ENCODE measurements at places on chromosomes 7 and 10.

DNA sequence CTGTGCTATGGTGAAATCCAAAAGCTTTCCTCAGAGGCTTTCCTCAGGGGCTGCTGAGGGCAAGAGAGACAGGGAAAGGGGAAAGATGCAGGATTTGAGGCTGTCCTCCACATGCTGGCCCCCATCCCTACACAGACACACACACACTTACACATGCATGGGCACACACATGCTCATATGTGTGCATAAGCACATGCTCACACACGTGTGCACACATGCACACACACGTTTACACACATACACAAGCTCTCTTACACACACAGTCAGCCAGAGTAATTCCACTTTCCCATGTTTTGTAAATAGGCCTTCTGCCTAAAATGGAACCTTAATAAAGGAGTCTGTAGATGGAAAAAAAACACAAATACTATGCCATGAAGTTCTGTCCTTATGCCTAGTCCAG, 312.9 kb downstream of the GRID1 start:
- no peak for DNase-seq

GRCh38 chr7:91537260-91538152, 273.3 kb downstream of the FZD1 start:
- DNase-seq = no peak

DNA sequence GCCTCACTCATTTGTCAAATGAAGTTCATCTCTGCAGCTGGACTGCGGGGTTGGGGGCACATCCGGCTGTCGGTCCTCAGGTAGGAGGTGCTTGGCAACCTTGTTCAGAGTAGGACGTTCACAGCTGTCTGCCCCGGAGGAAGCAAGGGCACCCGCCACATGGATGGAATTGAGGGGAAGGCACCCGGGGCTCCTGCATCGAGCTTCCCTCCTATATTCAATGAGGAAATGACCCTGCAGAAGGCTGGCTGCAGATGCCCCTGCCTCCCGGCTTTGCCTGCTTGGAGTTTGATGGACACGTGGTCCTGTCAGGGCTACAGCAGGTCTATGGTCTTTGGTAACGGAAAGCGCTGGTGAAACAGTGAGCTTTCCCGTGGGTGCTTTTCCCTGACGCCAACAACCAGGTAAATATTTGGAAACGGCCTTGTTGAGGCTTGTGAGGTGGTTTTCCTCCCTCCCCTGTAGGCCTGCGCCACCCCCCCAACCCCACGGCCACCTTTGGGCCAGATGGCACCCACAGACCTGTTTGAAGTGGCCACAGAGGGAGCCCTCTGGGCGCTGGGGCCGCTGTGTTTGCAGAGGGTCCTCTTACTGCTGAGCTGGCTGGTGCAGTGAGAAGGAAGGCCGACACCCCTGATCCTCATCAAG, 32.9 kb downstream of the HTRA1 start:
- no peak for DNase-seq

DNA sequence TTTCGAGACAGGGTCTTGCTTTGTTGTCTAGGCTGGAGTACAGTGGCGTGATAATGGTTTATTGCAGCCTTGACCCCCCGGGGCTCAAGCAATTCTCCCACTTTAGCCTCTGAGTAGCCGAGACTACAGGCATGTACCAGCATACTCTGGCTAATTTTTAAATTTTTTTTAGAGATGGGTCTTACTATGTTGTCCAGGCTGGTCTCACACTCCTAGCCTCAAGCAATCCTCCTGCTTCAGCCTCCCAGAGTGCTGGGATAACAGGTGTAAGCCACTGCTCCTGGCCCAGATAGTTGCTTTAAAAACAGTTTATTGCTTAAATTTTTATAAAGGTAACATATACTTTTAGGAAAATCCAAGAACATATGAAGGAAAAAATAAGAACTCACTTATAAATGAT, 26.3 kb downstream of the NEURL1 start:
- no peak for DNase-seq

GRCh38 chr7:134155871-134156270, 28.7 kb downstream of the LRGUK start:
- DNase-seq = no peak

GRCh38 chr10:90988802-90989201, 67.9 kb upstream of the ANKRD1 start:
- no peak for DNase-seq

GRCh38 chr10:124465777-124466488, 4.3 kb downstream of the LHPP start:
- no peak for DNase-seq

DNA sequence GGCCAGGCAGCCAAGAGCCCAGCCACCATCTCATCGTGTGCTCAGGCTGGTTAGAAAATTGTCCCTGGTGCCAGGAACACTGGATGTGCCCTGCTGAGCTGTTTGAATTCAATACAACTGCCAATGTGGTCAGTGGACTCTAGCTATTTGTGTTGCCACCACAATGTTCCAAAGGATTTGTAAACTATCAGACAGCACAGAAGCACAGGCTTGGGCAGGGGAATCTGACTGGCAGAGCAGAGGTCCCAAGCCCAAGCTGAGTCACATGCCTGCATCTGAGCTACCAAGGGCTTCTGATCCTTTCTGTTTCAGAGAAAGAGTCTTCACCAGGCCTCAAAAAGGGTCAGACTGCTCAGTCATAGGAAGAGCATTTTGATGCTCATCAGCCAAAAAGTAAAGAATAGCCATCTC, 232.1 kb upstream of the SEMA3C start:
- no peak for DNase-seq

DNA sequence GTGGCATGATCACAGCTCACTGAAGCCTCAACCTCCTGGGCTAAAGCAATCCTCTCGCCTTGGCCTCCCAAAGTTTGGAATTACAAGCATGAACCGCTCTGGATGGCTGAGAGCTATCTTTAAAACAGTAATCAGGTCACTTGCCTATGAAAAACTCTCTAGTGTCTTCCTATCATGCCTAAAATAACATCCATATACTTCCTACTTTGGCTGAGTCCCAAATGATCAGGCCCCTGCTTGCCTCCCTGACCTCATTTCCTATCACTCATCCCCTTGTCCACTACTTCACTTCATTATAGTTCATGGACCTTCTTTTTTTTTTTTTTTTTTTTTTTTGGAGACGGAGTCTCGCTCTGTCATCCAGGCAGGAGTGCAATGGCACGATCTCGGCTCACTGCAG, 28.0 kb downstream of the SEPTIN7 start:
- no peak for DNase-seq

- DNase-seq = no peak
Observed at GRCh38 chr7:787332-788240, 44.7 kb upstream of the SUN1 start.

GRCh38 chr10:102450374-102451104, 804 bp downstream of the C10orf95 start:
- DNase-seq = peak; percentile 66

DNA sequence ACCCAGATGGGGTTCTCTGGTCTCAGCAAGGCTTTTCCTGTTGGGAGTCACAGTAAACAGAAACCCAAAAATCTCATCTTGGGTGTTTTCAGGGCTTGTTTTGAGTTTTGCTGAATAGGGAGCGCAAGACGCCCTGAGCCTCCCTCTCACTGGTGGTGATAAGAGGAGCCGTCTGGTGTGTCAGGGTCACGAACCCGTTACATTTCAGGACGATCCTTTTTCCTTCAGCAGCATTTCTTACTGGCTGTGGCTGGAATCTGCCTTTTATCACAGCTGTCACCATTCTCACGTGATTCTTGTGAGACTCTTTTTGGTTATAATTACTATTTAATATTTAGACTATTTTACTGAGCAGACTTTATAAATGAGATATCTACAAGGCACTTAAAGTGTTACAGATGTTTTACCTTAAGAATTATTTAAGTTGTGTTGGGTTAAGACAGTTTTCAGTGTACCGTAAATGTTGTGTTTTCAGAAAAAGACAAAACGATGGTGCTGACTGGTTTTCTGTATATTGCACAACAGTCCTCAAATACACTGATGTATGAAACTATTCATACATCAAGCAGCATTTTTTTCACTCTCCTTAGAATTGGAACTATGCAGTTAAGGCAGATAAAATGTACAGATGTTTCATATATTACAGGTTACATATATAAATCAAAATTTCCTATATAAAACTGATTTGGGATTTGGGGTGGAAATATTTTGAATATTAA, 2.2 kb upstream of the GET4 start:
- DNase-seq = peak; percentile 75

DNA sequence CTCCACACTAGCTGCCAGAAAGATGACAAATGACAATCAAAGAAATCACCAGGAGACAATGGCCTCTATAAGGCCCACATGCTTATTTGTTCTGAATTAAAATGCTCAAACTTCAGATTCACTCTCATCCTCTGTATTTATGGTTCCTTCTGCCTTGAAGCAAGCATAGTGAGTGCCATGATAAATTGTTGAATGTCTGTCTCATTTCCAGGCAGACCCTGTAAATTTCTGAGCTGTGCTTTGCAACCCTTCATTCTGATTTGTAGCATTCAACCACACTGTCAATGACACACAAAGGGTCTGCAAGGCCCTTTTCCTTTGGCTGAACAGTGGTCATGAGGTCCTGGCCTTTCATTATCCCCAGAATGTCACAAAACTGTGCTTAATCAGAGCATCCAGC, 506.6 kb upstream of the GHITM start:
- no peak for DNase-seq

DNA sequence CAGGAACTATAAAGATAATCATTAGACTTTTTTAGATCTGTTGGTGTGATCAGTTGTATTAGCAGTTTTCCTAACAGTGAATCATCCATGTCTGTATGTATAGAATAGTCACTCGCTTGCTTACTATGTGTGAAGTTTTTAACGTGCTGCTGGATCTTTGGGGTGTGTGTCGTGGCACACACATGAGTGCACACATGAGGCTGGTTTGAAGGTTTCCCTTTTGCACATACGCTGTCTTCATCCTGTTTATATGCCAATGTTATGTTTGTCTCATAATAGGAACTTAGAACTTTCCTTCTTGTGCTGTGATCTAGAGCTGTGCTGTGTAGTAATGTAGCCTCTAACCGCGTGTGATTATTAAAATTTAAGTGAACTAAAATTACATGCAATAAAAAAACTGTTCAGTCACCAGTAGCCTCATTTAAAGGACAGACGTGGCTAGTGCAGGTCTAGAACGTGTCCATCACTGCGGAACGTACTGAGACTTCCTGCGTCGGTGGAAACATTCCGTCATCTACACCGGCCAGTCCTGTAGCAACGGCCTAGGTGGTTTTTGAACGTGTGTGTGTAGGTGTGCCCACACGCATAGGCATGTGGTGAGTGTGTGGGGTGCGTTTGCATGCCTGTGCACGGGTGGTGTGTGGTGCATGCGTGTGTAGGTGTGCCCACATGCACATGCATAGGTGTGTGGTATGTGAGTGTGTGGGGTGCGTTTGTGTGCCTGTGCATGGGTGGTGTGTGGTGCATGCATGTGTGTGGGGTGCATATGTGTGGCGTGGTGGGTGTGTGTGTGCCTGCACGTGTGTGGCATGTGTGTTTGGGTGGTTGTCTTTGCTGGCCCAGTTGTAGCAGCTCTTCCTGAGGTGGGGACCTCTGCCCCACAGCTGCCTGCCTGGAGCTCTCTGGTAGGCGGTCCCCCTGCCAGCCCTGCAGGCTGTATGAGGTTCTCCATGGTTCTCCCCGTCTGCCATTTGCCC, 56.6 kb downstream of the INPP5A start:
- no peak for DNase-seq

GRCh38 chr10:103666087-103666761, 172.7 kb downstream of the NEURL1 start:
- DNase-seq = peak; percentile 55

DNA sequence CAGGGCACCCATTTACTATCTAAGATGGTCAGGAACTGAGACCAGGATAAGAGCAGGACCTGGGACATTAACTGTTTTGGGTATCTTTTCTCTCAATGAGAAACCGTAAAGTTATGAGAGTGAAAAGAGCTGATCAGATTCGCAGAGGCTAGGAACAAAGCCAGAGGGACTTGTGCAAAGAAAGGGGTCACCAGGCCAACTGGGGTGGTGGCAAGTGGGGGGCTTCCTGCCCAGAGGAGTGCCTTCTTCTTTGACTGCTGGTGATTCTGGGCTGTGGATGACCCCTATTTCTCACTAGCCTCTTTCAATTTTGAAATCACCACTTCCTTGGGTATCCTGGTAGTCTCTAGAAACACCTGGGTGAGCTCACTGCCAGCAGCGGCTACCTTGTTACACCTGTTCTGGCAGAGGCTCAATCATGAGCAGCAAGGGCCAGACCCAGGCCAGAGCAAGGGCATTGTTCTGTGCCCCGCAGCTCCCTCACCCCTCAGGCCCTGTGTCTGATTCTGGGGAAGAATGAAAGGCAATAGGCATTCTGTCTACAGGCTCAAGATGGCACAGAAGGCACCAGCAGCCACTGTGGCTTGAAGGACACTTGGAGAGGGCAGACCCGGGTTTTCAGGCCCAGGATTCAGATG, 999 bp downstream of the SFTPD start:
- no peak for DNase-seq

DNA sequence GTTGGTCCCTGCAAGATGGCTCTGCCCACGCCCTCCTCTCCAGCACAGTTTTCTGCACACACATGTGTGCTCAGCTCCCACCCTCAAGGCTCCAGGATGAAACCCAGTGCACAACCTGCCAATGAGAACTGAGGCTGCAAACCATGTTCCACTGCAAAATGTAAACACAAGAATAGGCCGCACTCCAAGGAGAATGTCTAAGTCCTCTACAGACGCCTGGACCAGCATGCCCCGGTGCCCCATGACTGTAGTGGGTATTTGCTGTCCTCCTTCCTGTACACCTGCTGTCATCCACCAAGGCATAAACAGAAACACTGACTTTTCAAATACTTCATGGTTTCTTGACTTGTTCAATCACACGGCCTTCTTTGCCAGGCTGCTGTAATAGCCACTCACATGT, 72.6 kb downstream of the COBL start:
- DNase-seq = no peak

DNA sequence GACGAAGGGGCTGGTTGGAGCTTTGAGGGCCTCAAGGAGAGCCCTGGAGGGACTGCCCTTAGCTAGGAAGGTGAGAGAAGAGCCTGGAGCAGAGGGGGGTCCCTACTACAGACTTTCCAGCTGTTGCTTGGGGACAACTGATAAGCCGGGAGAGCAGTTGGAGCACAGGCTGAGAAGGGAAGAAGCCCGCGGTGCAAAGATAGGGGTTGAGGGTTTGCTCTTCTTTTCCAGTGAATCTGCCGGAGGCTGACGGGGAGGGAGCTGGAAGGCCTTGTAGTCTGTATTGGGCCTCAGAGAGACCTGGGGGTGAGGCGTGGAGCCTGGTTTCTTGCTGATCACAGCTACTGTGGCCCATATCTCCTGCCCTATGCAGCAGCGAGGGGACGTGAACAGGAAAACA, 23.7 kb downstream of the CYP26A1 start:
- no peak for DNase-seq

DNA sequence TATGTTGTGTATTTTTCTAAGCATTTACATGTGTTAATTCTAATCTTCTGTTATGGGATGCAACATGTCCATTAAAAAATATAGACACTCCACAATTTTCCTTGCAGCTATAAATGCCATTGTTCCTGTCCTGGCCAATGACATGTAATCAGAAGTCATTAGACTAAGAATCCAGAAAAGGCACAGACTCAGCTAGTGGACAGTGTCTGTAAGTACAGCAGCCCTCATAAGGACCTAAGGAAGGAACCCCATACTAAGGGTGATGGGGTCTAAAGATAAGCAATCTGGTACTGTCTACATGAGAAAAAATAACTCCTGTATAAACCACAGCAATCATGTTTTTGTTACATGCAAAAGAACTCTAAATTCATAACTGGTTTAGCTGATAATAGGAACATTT, 115.9 kb downstream of the GPR85 start:
- DNase-seq = no peak

- DNase-seq = no peak
Observed at GRCh38 chr10:22444219-22444788, 99.0 kb downstream of the SPAG6 start.

GRCh38 chr10:110784198-110784597, 87.5 kb upstream of the PDCD4 start:
- DNase-seq = no peak

Measured in ovary (tissue), 10 donors.